ENCODE measurements at places on chromosomes 16 and 17. TPM values are rescaled to one million over a fixed set of nuclear protein-coding genes. Genes with fewer than 3 reads are reported as not detected.

The ABCA8 gene
- total RNA-seq = not detected

The CMTR2 gene
- total RNA-seq = 28.2 TPM

The EMC6 gene
- 23.1 TPM for total RNA-seq

The MEIOB gene
- total RNA-seq = not detected

The DGKE gene
- 35.6 TPM for total RNA-seq

The ACSM2A gene
- total RNA-seq = not detected

The CRHR1 gene
- not detected for total RNA-seq

The KRT25 gene
- total RNA-seq = not detected

The HLF gene
- 0.84 TPM for total RNA-seq

The CDH3 gene
- total RNA-seq = 0.24 TPM

The CCL23 gene
- total RNA-seq = not detected

The SOCS1 gene
- 52.8 TPM for total RNA-seq

The DHRS7C gene
- total RNA-seq = not detected

The ARHGDIA gene
- total RNA-seq = 671 TPM

The SOX9 gene
- not detected for total RNA-seq

The SLC35G6 gene
- total RNA-seq = 0.16 TPM

Data from naive thymus-derived CD4-positive, alpha-beta T cell (primary cell).